ENCODE measurements at places on chromosomes 3 and 15.

GRCh38 chr15:60004846-60005351 lies 788 bp downstream of the FOXB1 start:
- DNase-seq: no peak

GRCh38 chr3:122973893-122974615 lies 53.5 kb downstream of the SEMA5B start:
- DNase-seq: no peak

- peak; percentile 33 for DNase-seq
Measured at GRCh38 chr3:24264748-24265158, 229.9 kb downstream of the THRB start.

DNA sequence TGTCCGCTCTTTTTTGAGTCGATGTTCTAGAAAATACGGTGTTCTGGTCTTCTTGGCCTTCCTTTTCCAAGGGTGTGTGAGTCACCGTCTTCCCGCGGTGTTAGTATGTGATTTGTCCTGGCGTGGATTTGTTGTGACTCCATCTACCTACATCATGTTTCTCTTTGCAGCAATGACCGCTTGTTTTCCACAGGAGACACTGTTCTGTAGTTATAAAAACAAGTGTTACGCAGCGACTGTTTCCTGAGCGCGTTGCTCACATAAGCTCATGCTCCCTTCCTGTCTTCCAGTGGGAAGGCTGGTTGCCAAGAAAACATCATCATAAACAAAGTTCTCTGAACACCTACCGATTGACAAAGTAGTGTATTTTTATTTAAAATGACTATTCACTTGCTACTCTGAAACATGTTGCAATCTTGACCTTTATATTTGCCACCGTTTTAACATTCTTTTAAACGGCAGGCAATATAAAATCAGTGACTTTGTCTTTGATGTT lies 19.0 kb downstream of the USP13 start:
- DNase-seq: no peak

DNA sequence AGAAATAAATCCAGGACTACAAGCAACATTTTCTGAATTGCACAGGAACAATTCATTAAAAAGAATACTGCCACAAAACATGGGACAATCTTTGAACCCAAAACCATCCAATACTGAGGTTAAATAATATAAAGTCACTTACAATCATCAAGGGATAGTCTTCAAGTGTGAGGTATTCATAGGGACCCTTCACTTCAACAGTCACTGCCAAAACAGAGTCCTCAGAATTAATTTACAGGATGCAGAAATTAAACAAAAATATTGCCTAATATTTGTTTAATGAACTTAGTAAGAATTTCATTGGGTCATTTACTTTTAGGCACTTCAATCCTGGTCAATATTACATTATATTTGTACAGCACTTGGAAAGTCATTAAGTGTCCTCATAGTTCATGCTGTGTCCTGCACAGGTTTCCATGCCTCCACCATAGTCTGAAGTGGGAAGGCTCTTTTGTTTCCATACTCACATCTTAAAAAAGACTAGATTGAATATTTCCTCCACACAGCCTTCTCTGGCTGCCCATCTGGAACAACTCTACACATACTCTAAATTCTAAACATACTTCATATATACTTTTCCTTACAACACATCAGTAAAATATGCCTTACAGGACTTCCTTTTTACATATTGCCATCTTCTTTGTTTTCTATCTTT lies 31.6 kb upstream of the VPS39 start:
- no peak for DNase-seq

- no peak for DNase-seq
Measured at GRCh38 chr3:40737343-40737742, 212.6 kb downstream of the ZNF621 start.

DNA sequence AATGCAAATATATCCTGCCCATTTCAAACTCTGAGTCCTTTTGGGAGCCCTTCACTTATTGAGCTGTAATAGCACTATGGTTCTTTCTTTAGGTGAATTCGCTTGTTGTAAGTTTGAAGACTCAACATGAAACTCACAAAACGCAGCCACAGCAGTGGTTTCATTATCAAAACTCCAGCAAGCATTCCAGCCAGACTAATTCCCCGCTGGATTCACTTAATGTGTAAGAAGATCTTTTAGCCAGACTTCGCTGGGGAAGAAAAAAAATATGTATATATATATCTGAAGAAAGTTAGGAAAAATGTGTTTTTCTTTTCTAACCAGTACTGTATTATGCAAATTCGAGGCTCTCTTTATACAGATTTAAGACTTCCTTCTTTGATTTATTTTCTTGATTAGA lies 241.1 kb downstream of the WNT5A start:
- DNase-seq: no peak

GRCh38 chr15:69479971-69480370 lies 27.4 kb downstream of the RPLP1 start:
- no peak for DNase-seq

- DNase-seq: no peak
Measured at GRCh38 chr3:143831208-143831607, 17.1 kb downstream of the SLC9A9 start.

DNA sequence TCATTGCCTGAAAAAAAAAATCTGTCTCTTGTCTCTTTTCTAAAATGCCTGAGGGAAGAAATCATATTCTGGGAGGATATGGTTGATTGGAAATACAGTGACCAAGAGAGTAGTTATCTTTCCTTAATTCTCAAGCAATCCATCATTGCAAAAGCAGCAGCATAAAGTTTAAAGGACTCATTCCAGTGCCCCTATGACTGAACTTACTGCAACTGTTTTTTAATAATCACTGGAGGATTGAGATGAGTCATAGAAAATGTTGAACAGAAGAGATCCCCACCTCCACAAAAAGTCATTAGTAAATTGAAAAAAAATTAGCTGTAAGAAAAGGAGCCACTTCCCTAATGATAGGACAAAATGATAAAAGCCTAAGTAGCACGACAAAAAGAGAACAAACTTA lies 121.5 kb downstream of the SLC9A9 start:
- DNase-seq: no peak

DNA sequence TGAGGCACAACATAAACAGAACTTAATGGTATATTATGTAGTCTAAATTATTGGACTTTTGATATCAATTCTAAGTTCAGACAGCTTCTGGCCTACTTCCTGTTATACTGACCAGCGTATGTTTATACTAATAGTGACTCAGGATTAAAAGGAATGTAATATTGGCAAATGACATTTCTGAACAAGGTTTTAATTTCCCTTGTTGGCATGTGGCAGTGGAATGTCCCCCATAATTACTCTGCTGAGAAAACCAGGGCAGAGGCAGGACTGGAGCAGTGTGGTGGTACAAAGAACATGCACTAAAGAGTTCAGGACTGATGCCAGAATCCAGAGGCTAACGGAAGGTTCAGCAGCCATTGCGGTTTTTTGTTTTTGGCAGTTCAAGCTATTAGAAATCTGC lies 184.0 kb downstream of the KCNAB1 start:
- DNase-seq: no peak

DNA sequence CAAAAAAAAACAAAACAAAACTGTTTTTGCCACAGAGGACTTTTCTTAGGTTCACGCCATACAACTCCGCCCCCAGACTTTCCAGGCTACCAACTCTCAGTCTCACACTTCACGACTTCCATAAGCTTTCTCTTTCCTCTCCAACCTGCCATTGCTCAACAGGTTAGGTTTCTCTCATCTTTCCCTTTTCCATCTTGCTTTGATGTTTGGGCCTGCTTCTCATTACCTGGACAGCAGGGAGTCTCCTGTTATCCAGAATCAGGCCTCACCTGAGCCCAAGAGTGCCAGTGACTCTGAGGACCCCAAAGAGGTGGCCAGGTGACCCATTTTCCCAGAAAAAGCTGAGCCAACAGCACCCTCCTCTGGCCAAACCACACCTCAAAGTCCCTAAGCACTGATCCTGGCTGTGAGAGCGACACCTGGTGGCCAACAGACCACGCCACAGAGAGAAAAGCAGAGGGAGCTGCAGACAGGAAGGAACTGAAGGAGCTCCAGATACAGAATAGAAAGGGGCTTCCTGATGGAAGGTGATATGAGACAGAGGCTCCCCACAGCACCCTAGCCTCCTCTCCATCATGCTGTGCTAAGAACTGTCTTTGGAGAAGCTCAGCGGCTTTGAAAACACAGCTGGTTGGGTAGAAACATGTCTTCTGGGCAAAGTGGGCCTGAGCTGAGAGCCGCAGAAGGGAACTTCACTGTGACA lies 4.0 kb downstream of the CCDC51 start:
- peak; percentile 96 for DNase-seq

GRCh38 chr15:42919799-42920518 lies 619 bp downstream of the TTBK2 start:
- DNase-seq: no peak

DNA sequence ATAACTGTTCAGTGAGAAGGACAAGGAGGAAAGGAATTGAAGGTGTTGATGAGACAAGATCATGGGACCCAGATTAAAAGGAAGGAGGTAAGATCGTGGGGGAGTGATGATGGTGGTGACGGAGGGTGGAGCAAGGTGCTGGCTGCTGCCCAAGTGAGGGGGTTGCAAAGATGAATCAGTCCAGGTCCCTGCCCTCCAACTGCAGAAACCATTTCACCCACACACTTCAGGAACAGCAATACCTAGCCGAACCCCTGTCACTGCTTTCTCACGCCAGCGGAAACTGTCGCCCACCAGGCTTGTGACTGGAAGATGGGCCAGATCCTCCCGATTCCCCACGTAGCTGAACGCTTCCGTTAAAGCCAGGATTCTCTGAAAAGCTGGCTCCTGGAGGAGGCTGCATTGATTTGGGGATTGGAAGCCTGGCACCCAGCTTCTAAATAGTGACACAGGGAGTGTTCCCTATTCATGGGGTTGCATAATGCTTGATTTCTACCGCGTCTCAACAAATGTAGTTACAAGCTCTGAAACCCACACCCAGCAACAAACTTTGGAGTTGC lies 3.2 kb upstream of the LSG1 start:
- DNase-seq: no peak

GRCh38 chr3:69200384-69201068 lies 78.1 kb upstream of the LMOD3 start:
- no peak for DNase-seq

DNA sequence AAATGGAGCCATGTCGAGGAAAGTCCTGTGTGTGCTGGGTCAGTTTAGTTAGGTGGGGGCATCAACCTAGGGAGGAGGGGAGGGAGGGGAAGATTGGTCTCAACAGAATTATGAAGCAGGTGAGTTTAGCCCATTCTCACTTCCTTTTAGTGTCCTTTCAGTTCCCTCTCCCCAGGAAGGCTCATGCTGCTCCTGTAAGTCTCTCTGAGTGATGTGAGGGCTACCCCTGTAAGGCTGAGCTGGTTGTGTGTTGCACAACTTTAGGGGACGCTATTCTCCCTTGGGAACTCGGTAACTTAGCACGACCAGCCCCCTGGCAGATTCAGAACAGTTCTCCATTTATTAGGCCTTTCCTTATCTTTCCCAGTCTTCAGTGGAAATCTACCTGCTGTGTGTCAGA lies 21.2 kb downstream of the IL5RA start:
- DNase-seq: no peak

- no peak for DNase-seq
Measured at GRCh38 chr3:122989856-122990575, 37.5 kb downstream of the SEMA5B start.

- no peak for DNase-seq
Measured at GRCh38 chr3:64353226-64353625, 128.0 kb upstream of the PRICKLE2 start.

DNA sequence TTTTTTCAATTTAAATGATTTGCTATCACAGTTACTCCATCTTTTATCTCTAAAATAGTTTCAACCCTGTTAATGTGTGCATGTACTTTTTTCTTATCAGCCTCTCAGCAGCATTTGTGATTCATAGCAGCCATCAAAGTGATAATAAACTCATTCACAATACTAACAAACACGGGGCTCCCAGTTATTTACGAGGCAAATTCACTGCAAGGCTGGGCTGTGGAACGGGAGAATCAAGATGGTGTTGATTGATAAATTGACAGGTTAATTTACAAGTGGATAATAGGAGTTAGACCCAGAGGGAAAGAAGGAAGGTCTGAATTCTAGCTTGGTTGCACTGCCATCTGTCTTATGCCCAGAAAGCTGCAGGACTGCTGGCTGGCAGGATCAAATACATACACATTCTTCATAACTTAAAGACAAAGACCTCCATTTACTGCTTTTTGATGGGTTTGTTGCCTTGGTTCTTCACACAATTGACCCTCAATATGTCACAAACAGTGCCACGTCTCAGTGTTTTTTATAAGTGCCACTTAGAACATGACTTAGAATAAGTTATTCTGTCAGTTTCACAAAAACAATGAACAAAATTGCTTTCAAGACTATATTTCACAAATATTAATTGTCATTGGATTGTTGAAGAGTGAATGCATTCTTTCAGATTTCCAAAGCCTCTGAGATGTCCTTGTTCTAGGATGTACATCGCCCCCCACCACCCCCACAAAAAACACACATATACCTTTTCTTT lies 562.8 kb downstream of the NR2F2 start:
- DNase-seq: no peak

GRCh38 chr3:42226470-42227425 lies 39.2 kb downstream of the CCK start:
- no peak for DNase-seq

DNA sequence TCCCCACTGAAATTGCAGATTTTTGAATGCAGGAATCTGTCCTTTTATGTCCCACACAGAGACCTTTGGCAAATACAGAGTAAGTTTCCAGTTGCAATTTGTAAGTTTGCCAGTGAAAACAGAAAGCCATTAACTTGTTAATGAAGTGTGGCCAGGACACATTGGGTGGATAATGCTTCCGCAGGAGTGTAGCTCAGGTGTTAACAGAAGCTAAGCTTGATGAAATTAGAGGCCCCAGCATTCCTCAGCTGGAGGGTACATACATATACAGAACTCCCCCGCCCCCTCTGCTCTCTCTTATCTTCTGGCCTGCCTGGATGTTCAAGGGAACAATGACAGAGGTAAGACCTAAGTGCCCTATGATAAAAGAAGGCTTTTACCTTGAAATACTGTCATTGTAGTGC lies 8.1 kb upstream of the LRRC2 start:
- DNase-seq: no peak

DNA sequence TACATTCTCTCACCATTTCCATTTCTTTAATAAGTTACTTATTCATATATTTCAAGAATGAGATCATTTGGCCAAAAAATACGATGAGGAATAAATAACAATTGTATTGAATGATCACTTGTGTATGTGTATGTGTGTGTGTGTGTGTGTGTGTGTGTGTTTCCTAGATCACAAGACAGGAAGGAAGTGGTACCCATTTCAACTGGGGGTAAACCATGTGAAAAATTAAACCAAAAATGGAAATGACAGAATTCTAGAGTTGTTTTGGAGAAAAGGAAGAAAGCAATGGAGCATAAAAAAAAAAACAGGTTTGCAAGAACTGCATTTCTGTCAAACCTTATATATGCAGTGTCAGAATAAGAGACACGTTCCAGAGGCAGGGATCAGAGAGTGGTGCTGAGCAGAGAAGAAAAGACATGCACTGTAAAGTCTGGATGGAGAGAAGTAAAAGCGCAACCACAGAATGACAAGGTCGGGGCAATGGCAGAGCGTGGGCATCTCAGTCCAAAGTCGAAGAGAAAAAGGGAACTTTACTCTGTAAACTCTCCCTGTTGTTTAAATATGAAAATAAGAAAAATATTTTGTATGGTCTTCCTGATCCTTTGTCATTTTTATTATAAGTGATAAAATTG lies 75.5 kb downstream of the PEX5L start:
- no peak for DNase-seq

DNA sequence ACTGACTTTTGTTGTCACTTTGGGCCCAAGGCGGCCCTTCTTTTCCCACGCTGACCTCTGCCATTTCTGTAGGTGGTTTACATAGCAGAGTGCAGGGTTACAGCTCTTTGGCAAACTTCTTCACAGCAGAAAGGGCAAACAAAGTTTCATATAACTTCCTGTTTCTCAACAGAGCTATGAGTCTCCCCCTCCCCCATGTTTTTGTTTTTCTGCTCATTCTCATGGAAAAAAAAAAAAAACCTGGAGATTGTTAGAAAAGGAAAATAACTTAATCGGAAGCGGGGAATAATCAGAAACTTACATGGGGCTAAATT lies 342.0 kb upstream of the NR2F2 start:
- DNase-seq: no peak
